NCI-H187 treated with DMSO at 0.1 percent for 48 hours (cell line): ENCODE measurements at places on chromosomes 13 and 19.

DNA sequence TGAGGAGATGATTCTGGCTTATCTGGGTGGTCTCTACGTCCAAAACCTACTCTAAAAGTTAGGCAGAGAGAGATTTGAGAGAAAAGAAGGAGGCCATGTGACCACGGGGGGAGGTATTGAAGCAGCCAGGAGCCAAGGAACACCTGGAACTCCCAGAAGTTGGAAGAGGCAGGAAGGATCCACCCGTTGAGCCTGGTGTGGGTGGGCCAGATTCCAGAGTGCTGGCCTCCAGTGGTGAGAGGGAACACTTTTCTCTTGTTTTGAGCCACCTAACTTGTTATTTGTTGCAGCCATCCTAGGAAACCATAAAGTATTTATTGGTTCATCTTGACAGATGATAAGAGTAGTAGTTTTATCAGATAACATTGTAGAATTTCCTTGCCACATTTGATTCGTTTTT lies 396.9 kb downstream of the MYO16 start:
- no peak for DNase-seq

DNA sequence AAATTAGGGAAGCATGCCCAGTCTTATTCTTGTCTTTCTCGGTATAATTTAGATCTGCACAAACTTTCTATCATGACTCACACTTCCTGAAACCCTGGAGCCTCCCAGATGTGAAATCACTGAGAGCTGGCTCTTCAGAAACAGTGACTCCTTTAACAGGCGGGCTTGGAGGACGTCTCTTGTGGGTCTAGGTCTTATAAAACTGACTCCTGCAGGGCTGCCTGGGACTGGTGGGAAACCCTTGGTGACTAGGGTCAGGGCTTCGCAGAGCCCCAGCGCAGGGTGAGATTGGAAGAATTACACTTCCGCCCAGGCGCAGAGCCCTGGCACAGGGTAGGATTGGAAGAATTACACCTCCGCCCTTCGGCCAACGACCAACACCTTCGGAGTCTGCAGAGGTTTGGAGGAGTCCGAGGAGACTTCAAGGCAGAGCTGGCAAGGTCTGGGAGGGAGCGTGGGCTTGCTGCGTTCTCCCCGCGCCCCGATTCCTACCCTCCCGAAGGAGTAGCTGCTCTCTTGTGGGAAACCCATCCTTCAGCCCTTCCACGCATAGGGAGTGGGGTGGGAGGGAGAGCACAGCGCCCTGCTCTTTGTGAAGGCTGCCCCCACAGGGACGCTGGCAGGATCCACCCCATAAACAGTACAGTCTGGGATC lies 43.4 kb upstream of the MAP3K10 start:
- DNase-seq: no peak

DNA sequence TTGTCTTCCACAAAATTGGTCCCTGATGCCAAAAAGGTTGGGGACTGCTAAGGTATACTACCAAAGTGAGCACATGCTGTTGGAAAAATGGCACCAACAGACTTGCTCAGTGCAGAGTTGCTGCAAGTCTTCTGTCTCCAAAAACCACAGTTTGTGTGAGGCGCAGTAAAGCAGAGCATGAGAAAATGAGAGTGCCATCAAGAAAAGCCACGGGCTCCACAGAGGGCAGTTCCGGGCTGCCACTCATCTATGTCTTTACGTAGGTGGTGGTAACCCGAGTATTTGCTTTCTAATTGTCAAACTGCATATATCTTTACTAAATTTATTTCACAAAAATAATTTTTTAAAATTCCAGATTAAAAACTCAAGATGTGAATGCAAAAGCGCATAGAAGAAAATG lies 123.8 kb downstream of the RNF17 start:
- DNase-seq: no peak

DNA sequence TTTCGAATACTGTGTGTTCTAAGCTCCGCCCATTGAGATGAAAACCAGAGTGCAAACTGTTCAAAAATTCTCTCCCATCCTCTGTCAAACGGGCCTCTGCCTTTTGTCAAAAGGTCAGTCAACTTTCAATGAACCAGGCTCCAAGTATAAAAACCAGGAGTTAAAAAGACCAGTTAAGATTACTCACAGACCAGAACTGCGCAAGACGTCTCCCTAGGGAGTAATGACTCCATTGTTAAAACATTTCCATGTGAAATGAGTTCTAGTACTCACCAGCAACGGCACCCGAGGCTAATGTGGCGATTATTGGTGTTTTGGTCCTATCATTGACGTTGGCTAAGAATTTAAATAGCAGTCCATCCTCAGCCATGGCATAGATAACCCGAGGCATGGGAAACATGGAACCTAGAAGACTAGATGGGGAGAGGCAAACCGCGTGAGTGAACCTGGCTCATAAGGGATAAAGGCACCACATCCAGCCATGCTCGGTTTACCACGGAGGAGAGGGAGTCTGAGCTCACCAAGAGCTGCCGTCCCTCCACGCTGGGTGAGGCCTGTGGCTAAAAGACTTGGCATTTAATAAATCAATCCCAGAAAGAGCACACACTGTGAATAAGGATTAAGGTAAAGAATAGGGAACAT lies 73.3 kb downstream of the SLC7A1 start:
- DNase-seq: no peak

DNA sequence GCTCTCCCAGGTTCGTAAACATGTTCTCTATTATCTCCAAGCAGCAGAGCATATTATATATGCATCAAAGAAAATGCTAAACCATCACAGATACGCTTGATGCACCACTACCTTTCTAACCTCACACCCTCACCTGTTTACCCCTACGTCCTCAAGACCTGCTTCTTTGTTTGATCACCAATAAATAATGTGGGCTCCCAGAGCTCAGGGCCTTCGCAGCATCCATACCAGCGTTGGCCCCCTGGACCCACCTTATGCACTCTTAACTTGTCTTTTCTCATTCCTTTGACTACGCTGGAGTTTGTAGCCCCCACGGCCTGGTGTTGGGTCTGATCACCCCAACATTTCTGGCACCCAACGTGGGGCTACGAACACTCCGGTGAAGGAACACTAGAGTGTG lies 10.0 kb upstream of the ZNF443 start:
- DNase-seq: no peak

DNA sequence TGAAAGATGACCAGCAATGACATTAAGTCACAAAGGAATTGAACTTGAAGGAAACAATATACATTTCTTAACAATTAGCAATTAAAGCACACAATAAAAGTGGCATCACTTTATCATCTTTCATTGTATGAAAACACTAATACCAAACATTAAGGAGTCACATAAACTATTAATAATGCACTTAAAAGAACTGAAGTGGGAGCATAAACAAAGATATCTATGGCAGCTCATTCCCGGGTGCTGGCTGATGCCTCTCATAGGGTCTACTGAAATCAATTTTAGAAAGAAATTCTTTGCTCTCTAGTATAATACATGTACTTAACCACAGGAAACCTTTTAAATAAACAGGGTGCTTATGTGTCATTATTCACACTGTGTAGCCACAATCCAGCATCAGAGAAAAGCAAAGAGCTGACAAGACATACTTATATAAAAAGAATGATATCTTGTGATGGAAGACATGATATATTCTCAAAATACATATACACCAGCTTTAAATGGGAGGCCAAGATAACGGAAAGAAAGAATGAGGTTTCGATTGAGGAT lies 1207.8 kb downstream of the EFNB2 start:
- DNase-seq: no peak
